ENCODE measurements at places on chromosomes 4 and X. TPM values are rescaled to one million over a fixed set of nuclear protein-coding genes. Genes with fewer than 3 reads are reported as not detected.

Gene NMU
- 5.1 TPM for total RNA-seq

Gene LDB2
- total RNA-seq: 4.6 TPM

Gene FRAS1
- 1.9 TPM for total RNA-seq

Gene BEX2
- total RNA-seq: 14.0 TPM

Gene GNRHR
- not detected for total RNA-seq

Gene MTM1
- 4.3 TPM for total RNA-seq

Gene FUNDC2
- total RNA-seq: 56.2 TPM

Gene PGM2
- total RNA-seq: 46.5 TPM

Gene ZCCHC18
- total RNA-seq: 0.39 TPM

Gene STPG2
- total RNA-seq: not detected

Gene MAGEA8
- total RNA-seq: not detected

Gene REELD1
- not detected for total RNA-seq

Gene SPANXN4
- not detected for total RNA-seq

Gene FGA
- not detected for total RNA-seq

Gene DGAT2L6
- not detected for total RNA-seq

Gene YY2
- total RNA-seq: 0.11 TPM

- DNase-seq: peak; percentile 12
Measured at GRCh38 chr4:145937971-145938611, 532 bp downstream of the ZNF827 start.

- DNase-seq: no peak
Measured at GRCh38 chr4:170875868-170876267, 786.1 kb upstream of the AADAT start.

- DNase-seq: peak; percentile 1
Measured at GRCh38 chr4:89703829-89704590, 133.0 kb downstream of the SNCA start.

DNA sequence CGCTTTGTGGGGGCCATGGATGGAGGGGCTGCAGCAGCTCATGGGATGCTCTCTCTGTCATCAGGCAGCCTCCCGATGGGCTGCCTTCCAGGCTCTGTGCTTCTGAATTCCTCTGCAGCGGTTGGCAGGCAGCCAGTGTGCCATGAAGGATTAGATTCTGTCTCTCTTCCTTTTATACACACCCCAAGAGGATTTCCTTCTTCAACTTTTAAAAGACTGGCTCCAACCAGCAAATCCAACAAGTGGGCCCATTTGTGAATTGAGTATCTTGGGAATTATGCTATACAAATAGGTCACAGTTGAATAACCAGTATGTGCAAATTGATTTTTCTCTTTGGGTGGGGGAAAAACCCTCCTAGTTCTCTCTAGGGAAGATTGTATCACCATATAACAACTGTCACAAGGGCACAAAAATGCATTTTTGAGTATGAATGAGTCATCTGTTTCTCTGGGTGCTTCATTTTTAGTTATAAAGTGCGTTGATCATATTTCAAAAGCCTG is 96.8 kb upstream of the FAT1 start:
- DNase-seq: peak; percentile 49

GRCh38 chrX:103441878-103442535 is 65.7 kb downstream of the BEX3 start:
- DNase-seq: no peak

DNA sequence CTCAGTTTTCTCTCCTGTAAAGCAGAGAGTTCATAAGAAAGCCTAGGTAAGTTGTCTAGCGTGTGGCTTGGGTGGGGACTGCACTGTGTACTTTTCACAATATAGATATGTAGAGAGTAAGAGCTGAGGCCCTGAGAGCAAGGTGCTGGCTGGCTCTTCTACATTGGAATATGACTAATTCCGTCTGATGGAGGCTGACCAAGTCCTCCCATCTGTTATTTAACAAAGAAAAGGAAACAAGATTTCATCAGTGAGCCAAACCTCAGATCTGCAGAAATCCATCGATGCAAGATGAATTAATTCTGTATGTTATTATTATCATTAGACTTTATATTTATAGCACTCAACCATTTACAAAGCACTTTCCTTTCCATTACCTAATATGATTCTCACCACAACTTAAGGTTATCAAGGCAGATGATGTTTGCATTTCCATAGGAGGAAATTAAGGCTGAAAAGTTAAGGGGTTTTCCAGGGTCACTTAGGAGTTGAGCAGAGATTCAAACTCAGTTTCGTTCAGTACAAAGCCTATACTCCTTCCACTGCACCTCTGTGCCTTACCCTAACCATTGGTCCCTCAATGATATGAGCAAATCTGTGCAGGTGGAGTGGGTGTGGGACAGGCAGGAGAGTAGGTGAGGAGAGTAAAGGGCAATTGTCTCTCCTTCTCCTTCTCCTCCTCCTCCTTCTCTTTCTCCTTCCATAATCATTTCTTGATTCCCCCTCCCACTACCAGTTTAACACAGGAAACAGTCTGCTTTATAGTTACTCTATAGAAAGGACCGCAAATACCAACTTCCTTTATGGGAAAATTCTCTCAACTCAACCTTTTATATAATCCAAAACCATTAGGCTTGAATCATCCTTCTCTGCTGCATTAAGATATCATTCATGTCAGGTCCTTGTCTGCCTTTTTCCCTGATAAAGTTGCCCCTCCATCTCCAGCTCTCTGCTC is 27.6 kb upstream of the SRD5A3 start:
- DNase-seq: no peak

GRCh38 chr4:153528705-153529485 is 62.7 kb downstream of the TMEM131L start:
- DNase-seq: no peak

GRCh38 chr4:180542445-180543100 is 1700.6 kb upstream of the TENM3 start:
- peak; percentile 77 for DNase-seq

- DNase-seq: peak; percentile 67
Measured at GRCh38 chrX:119512146-119512800, 44.0 kb downstream of the SLC25A5 start.

DNA sequence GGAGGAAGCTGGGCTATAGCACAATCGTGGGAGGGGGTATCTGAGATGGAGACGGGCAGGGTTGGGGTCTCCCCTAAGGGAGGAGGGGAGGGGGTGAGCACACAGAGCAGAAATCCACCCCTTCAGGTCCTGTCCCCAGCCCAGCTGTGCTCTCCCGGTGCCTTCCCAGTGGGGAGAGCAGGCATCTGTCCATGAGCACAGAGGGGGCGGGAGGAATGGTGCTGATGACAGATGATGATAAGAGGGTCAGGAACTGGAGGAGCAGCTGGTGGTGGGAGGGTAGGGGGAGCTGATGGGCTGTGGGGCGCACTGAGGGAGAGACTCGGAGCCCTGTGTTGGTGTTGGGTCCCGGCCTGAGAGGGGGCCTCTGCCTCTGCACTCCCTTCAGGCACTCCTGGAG is 8.6 kb downstream of the ATP2B3 start:
- no peak for DNase-seq

- no peak for DNase-seq
Measured at GRCh38 chr4:52407545-52407944, 251.6 kb downstream of the USP46 start.

GRCh38 chr4:76898949-76899645 is 1.2 kb upstream of the SOWAHB start:
- DNase-seq: no peak

- DNase-seq: no peak
Measured at GRCh38 chr4:142909908-142910307, 63.8 kb upstream of the INPP4B start.

GRCh38 chrX:54695231-54695630 is 102.8 kb downstream of the ITIH6 start:
- DNase-seq: no peak

- no peak for DNase-seq
Measured at GRCh38 chr4:8370835-8371595, 69.5 kb downstream of the ACOX3 start.

- DNase-seq: no peak
Measured at GRCh38 chr4:151692821-151693673, 67.8 kb downstream of the GATB start.

DNA sequence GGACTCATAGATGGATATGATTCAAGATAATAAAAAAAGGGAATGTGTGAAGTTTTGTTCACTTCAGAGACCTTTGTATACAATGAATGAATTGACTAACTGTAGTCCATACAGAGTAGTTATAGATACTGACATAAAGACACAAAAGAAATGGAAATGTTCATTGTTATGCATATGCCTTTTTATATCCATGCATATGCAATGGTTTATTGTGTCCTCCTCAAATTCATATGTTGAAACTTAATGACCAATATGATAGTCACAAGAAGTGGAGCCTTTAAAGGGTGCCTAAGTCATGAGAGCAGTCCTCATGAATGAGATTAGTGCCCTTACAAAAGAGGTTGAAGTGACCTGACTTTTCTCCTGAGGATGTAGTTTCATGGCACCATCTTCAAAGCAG is 467.5 kb upstream of the NDST4 start:
- no peak for DNase-seq

GRCh38 chr4:43855283-43855682 is 593.3 kb downstream of the KCTD8 start:
- no peak for DNase-seq

DNA sequence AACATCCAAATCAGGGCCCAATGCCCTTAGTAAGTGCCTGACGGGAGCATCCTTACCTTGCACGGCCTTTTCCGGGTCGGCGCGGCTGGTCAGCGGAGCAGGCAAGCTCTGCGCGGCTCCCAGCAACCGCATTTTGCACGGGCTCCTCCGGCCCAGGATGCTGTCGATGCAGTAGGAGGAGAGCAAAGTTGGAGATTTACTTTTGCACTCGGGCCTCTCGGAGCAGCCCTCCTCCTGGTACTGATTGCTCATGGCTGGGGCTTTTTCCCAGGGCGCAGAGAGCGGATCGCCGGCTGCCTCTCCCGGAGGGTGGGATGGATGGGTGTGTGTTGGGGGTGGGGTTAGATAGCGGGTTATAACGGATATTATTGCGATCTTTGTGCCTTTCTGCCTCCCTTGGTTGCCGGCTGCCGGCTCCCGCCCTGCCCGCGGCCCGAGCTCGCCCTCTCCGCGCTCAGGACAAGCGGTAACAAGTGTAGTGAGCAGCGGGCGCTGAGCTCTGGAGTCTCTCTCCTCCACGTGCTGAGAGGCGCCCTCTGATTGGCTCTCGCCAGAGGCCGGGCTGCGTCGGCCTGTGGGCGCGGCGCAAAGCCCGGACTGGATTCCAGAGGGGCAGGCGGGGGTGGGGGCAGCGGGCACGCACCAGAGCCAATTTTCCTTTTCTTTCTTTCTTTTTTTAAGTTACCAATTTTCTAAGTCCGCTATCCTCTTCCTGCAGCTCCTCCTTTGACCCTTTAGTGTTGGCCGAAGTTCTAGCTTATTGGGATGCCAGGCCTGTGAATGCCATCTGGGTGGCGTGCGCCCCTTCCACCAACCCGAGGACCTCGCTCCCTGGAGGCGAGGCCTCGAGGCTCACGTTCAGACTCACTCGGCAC is at the start of gene ARX:
ARX (minus strand) TSS at position 480 of the 875 bp plus-strand sequence; CDS start at position 252, 228 bp downstream.
- peak; percentile 51 for DNase-seq

DNA sequence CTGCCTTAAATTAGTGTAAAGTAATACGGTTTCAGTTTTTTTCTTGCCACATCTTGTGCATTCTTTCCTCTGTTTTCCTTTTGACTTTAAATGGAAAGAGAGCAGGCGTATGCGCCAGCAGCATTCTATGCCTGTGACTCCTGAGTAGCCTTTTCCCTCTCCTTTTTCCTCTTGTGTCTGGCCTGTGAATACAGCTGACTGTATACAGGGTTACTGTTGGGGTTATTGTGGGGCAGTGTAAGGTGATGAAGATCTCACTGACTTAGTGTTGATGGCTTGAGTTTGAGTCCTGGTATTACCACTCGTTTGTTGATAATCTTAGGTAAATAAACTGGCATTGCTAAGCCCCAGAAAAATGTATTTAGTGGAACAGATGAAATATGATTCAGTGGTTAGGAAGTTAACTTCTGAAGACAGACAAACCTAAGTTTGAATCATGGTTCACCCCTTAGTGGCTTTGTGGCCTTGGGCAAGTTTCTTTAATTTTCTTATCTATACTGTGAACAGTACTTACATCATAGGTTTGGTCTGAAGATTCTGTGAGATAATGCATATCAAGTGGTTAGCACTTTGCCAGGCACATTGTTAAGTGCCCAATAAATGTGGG is 105.1 kb downstream of the FNIP2 start:
- peak; percentile 80 for DNase-seq

GRCh38 chrX:40148385-40149285 is 50.9 kb upstream of the BCOR start:
- DNase-seq: no peak

GRCh38 chrX:155767876-155768769 is 113.0 kb upstream of the VAMP7 start:
- DNase-seq: peak; percentile 10

DNA sequence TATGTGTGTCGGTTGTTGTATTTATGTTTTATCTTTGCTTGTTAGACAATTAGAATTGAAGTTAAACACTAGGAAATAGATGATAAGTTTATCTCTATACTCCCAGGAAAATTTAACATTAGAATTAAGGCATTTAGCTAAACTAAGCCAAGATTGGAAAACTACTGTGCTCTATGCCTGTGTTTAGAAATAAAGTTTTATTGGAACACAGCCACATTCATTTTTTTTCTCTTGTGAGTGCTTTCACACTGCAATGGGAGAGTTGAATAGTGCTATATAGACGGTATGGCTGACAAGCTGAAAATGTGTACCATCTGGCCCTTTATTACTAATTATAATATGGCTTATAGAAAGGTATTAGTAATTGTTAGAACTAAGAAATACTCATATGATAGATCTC is 186.7 kb upstream of the NUDT6 start:
- DNase-seq: no peak

- DNase-seq: no peak
Measured at GRCh38 chr4:139704915-139705485, 39.4 kb downstream of the MGST2 start.

DNA sequence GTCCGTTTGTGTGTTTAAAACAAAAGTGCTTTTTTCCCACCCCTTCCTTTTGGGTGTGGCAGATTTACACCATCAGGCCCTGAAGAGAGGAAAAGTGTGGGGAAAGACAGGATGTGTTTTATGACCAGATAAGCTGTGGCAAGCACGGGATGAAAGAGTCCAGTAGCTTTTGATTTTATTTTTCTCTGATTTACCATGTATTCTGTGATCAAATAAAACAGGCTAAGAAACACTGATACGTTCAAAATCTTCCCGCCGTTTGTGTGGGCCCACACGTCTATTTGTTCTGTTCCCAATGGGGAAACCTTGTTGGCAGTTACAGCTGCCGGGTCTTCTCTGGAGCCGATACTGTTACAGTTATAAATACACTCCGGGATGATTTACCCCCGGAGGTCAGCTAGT is 10.8 kb downstream of the LRP2BP start:
- DNase-seq: no peak

GRCh38 chr4:56261027-56261426 is 126.3 kb downstream of the AASDH start:
- no peak for DNase-seq

DNA sequence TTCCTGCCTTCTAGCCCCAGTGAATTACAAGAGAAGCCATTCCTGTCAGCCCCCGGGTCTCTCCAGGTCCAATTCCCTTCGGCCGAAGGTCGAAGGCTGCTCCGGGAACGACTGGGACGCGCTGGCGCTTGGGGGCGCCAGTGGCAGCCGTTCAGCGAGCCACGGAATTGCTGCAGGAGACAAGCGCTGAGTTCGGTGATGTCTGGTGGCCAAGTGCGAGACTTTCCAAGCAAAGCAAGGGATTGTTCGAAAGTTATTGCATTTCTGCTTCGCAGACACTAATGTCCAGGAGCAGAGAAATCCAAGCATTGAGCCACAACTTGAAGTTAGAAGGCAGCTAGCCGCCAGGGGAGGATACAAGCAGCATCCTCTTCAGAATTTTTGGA is 1.1 kb upstream of the DKK2 start:
- peak; percentile 44 for DNase-seq

Measured in Daoy (cell line).